Activated naive CD8-positive, alpha-beta T cell treated with anti-CD3 and anti-CD28 coated beads, Interleukin-2, amount 50 U/mL, for 16 hours (primary cell): ENCODE measurements at places on chromosomes 2 and 18.

DNA sequence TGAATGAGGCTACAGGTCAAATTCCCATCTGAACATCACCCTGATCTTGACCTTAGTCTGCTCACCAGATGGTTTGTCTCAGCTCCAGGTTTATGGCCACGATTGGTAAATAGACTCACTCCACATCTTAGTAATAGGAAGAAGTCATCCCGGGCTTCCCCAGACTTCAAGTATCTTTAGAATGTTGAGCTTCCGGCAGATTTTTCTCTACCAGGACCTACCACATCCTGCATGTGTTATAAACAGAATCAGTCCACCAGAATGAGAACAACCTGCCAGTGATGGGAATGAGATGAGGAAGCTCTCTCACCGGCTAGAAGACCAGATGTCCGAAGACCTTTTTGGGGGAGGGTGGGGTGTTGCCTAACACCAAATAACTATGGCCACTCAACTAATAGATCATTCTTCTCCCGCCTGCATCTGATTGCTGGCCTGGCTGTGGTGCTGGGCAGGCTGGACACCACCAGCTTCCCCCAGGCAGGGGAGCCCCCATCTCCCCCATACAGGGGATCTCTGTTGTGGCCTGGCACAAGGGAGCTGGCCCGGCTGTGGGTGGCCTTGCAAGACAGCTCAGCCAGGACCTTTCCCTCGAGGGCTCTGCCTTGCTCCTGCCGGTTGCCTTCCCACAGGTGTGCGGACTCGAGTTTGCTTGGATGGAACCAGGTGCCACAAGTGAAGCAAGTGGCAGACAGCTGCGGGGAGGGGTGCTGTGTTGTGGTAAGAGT lies 88.5 kb downstream of the SH3RF3 start:
- no peak for DNase-seq

DNA sequence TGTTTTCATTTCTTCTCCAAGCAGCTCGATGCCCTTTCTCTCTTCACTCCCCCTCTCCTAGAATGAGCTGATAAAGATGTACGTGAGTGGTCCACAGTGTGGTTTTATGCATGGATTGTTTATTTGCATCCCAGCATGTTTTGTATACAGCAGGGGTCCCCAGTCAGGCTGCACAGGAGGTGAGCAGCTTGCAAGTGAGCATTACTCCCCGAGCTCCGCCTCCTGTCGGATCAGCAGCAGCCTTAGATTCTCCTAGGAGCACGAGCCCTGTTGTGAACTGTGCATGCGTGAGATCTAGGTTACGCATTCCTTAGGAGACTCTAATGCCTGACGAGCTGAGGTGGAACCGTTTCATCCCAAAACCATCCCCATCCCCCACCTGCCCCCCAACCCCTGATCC lies 262.6 kb downstream of the AGAP1 start:
- DNase-seq, result no peak

DNA sequence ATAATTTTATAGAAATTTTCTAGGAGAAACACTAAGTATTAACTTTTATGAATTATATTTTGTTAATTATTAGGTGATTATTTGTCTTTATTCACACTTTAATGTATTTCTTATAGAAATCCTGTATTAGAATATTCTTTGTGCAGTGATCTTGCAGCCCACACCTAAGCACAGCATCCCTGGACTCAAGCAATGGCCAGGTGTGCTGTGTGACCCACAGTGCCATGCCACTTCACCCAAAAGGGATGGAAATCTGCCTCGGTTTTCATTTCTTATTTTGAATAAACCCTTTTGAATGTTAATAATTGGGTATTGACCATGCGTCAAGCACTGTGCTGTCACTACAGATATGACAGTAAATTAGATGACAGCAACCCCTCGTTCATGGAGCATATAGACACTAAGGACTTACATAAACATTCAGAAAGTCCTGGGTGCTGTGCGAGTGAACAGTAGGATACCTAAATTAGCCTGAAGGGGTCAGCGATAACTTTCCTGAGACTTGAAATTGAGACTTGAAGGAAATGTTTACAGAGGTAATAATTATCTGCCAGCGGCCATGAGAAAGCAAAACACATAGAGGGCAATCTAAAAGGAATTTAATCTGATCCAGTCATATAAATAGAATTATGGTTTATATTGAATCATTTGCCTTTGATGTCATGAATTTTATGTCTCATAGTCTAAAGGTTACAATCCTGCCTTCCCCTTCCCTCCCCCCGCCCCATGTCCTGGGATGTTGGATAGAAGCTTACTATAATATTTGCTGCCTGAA lies 52.7 kb upstream of the CALCRL start:
- no peak for DNase-seq

GRCh38 chr2:26801796-26802195 lies 15.9 kb downstream of the CENPA start:
- no peak for DNase-seq
